ENCODE measurements at places on chromosomes 1 and 21. TPM values are rescaled to one million over a fixed set of nuclear protein-coding genes. Genes with fewer than 3 reads are reported as not detected.

Gene MAST2
- total RNA-seq = 20.1 TPM

Gene FCAMR
- not detected for total RNA-seq

GRCh38 chr1:164754088-164754600, 195.2 kb downstream of the PBX1 start:
- DNase-seq = no peak
- no peak overlapping the region for H3K4me3 ChIP-seq
- H3K4me1 ChIP-seq = no peaks in the 10 kb centered on the region
- H3K36me3 ChIP-seq = no peaks in the 10 kb centered on the region

- DNase-seq = no peak
- H3K36me3 ChIP-seq = peaks cover 15% of the 10 kb centered on the region
- no peak overlapping the region for H3K27ac ChIP-seq
- peaks cover 1% of the 10 kb centered on the region for H3K4me1 ChIP-seq
- no peak overlapping the region for H3K4me3 ChIP-seq
Measured at GRCh38 chr1:51648180-51649109, 31.6 kb downstream of the OSBPL9 start.

DNA sequence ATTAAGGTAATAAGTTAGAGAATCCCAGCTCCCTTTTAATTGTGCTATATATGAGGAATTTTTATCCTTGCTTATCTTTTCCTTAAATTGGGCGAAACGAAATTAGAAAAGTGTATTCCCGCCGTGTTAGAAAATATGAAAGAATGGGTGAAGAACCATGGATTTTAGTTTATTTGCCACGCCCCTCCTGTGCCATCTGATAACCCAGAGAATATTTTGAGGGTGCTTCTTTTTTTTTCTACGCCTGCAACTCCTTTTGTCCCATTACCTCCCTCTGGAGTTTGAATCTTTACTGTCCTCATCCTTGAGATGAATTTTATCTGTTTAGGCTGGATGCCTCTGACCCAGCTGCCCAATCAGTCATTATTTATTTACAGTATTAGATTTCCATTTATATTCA, 1.6 kb downstream of the TLCD4 start:
- no peaks in the 10 kb centered on the region for H3K36me3 ChIP-seq
- H3K4me1 ChIP-seq = peaks cover 8% of the 10 kb centered on the region
- peak overlapping the region; percentile 11 for H3K4me3 ChIP-seq
- peaks cover 46% of the 10 kb centered on the region for H3K27me3 ChIP-seq
- DNase-seq = no peak
- no peak overlapping the region for H3K27ac ChIP-seq

Gene HES5
- 0.14 TPM for total RNA-seq

Gene HPCA
- total RNA-seq = 0.49 TPM

DNA sequence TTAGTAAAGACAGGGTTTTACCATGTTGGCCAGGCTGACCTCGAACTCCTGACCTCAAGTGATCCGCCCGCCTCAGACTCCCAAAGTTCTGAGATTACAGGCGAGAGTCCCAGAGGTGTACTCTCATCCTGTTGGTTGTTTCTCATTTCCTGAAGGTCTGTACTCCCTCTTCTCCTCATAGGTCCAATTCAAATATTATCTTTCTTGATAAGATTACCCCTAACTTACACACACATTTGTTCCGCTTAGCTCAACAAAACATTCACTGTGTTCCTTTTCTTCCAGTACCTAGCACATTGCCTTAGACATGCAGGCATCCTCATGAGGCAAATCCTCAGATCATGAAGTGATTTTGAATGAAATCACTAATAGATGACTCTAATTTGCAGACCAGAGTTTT, 72.4 kb upstream of the SSX2IP start:
- no peak overlapping the region for H3K4me3 ChIP-seq
- no peak overlapping the region for H3K27ac ChIP-seq
- H3K4me1 ChIP-seq = peaks cover 14% of the 10 kb centered on the region
- no peaks in the 10 kb centered on the region for H3K36me3 ChIP-seq

Gene ARMH1
- 75.1 TPM for total RNA-seq

GRCh38 chr1:25735956-25736529, 64.0 kb upstream of the SELENON start:
- DNase-seq = no peak
- H3K4me3 ChIP-seq = no peak overlapping the region
- no peak overlapping the region for H3K27ac ChIP-seq

GRCh38 chr1:224624432-224624831, 8.3 kb downstream of the CNIH3 start:
- H3K27me3 ChIP-seq = peaks cover 19% of the 10 kb centered on the region
- H3K4me3 ChIP-seq = peak overlapping the region; percentile 45
- DNase-seq = no peak
- H3K36me3 ChIP-seq = peaks cover 5% of the 10 kb centered on the region
- peaks cover 22% of the 10 kb centered on the region for H3K4me1 ChIP-seq

Gene OPRD1
- 0.02 TPM for total RNA-seq

GRCh38 chr1:204589409-204590038, 73.3 kb downstream of the MDM4 start:
- no peak for DNase-seq
- no peak overlapping the region for H3K27ac ChIP-seq
- peaks cover 4% of the 10 kb centered on the region for H3K4me1 ChIP-seq

Data from activated CD4-positive, alpha-beta T cell treated with anti-CD3 and anti-CD28 coated beads for 36 hours (primary cell).